ENCODE measurements at places on chromosomes 2 and 18. TPM values are rescaled to one million over a fixed set of nuclear protein-coding genes. Genes with fewer than 3 reads are reported as not detected.

- H3K4me3 ChIP-seq = no peak overlapping the region
- no peak overlapping the region for H3K27ac ChIP-seq
Observed at GRCh38 chr2:64630752-64631151, 23.0 kb downstream of the SERTAD2 start.

- no peaks in the 10 kb centered on the region for H3K36me3 ChIP-seq
- no peak for DNase-seq
- no peak overlapping the region for H3K4me3 ChIP-seq
Observed at GRCh38 chr2:11558214-11558886, 24.5 kb downstream of the GREB1 start.

DNA sequence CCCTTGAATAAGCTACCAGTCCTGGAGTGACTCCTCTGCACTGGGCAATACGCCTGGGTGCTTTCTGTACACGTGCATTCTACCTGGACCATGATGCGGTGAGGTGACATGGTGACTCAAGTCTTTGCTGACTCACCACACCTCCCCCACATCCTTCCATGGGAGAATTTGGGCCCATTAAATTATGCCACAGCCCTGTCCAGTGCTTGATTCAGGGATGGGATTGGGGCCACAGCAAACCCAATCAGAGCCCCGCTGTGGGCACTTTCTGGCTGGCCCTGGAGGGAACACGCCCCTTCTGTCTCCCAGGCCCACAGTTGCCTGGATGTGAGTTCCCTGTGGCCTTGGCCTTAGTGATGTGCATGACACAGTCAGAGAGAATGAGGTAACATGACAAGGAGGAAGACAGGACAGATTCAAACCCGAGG lies 86.9 kb downstream of the LRRC30 start:
- H3K27ac ChIP-seq = no peak overlapping the region
- no peaks in the 10 kb centered on the region for H3K4me1 ChIP-seq
- H3K27me3 ChIP-seq = no peaks in the 10 kb centered on the region
- no peak for DNase-seq
- no peaks in the 10 kb centered on the region for H3K36me3 ChIP-seq
- H3K4me3 ChIP-seq = no peak overlapping the region

GRCh38 chr2:201156640-201157039 lies 26.3 kb upstream of the CASP10 start:
- H3K36me3 ChIP-seq = peaks cover 54% of the 10 kb centered on the region
- peaks cover 12% of the 10 kb centered on the region for H3K4me1 ChIP-seq
- no peak for DNase-seq
- no peaks in the 10 kb centered on the region for H3K27me3 ChIP-seq

- H3K4me3 ChIP-seq = no peak overlapping the region
- H3K27ac ChIP-seq = no peak overlapping the region
- no peaks in the 10 kb centered on the region for H3K36me3 ChIP-seq
Observed at GRCh38 chr2:49045083-49045482, 109.2 kb downstream of the FSHR start.

The DSG4 gene
- not detected for total RNA-seq

The LOXHD1 gene
- 0.63 TPM for total RNA-seq
